ENCODE measurements at places on chromosomes 12 and 14.

DNA sequence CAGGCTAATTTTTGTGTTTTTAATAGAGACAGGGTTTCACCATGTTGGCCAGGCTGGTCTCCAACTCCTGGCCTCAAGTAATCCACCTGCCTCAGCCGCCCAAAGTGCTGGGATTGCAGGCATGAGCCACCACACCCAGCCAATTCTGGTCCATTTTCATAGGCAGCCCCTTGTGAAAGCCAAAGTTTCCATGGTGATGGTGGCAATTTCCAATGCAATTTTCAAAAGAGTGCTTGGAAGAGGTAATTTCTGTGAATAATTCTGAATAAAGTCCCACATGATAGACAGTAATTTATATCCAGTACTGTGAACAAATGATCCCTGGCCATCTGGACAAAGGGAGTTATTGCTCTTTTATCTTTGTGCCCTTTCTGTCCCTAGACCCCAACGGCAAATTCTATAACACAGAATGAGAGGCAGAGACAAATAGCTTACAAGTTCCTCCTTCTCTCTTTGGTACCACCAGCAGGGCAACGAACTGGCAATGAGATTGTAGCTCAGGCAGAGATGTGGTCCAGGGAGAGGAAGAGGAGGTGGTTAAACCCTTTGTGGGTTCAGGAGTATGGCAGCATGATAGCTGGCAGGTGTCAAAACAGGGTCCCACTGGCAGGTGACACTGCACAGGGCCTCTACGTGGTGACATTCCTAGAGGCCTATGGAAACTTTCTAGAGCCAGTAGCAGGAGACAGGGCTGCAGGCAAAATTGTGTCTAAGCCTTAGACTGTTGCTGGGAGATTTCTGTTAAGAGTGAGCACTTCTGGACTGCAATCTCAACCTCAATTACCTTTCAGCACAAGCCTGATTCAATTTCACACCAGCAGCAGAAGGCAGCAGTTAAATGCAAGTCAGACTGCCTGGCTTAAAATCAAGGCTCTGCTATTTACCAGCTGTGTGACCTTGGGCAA, 46.5 kb downstream of the NT5DC3 start:
- no peak for DNase-seq

GRCh38 chr14:76780875-76781647, 19.8 kb downstream of the VASH1 start:
- no peak for DNase-seq

DNA sequence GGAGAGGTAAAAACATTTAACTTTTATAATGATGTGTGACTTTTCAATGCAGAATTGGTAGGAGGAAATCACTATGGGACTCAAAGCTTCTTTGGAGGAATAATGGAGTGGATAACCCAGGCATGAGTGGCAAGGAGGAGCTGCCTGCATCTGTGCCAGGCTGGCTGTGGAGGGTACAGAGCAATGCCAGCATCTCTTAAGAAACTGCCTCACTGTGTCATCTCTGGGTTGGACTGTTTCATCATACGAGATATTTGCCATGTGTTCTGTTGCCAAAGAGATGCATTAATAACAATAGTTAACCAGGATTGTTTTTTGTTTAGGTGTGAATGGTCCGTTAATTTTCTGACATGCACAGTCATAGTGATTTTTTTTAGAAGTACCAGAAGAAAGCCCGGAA, 183.7 kb upstream of the NTF3 start:
- DNase-seq = no peak

- no peak for DNase-seq
Observed at GRCh38 chr14:48275301-48275700, 599.9 kb upstream of the MDGA2 start.

- no peak for DNase-seq
Observed at GRCh38 chr12:102526656-102527055, 46.3 kb upstream of the IGF1 start.

DNA sequence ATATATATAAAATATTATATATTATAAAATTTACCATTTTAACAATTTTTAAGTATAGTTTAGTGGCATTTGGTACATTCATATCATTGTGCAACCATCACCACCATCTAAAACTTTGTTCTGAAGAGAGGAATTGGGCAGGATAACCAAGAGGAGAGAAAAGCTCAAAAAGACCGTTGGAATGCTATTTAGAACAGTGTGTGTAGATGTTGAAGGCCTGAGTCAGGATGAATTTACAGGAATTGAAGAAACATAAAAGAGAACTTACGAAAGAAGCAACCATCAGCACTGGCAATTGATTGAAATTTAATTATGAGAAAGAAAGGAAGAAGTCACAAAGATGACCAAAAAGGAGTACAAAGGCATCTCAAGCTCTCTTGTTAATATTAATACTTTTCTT, 196.9 kb upstream of the PWP1 start:
- DNase-seq = no peak

DNA sequence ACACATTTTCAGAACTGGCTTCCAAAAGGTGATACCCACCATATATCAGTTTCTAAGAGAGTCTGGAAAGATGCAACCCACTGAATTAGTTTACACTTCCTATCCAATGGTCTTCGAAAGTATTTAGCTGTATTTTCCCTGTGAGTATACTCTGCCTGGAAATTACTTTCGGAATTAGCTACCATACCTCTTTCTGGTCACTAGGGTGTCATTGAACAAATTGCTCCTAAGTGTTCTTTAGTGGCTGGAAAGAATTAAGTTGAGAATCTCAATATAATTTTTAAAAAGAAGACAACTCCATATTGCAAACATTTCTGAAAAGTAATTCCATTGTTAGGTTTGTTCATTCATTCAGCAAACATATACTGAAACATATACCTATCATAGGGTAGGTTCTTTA, 283.1 kb upstream of the SSTR1 start:
- DNase-seq = no peak

- no peak for DNase-seq
Observed at GRCh38 chr12:12488823-12489550, 73.7 kb downstream of the DUSP16 start.

DNA sequence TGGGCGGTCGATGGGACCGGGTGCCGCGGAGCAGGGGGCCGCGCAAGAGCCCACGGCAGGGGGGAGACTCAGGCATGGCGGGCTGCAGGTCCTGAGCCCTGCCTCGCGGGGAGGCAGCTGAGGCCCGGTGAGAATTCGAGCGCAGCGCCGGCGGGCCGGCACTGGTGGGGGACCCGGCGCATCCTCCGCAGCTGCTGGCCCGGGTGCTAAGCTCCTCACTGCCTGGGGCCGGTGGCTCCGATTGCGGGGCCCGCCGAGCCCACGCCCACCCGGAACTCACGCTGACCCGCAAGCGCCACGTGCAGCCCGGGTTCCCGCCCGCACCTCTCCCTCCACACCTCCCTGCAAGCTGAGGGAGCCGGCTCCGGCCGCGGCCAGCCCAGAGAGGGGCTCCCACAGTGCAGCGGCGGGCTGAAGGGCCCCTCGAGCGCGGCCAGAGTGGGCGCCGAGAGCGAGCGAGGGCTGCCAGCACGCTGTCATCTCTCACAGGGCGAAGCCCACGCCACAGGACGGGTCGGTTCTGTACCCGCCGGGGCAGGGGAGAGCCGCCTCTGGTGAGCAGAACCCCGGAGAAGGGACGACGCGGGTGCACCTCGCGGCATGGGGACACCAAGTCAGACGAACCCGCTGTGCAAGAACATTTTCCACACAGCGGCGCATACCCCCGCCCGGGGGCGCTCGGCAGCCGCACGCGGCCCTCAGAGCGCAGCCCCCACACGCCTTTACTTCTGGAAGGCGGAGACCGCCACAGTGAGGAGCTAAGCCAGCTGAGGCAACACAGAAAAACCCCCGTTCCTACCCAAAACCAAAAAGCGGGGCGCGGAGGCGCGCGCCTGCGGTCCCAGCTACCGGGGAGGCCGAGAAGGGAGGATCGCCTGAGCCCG, 1.2 kb upstream of the SIVA1 start:
- no peak for DNase-seq

DNA sequence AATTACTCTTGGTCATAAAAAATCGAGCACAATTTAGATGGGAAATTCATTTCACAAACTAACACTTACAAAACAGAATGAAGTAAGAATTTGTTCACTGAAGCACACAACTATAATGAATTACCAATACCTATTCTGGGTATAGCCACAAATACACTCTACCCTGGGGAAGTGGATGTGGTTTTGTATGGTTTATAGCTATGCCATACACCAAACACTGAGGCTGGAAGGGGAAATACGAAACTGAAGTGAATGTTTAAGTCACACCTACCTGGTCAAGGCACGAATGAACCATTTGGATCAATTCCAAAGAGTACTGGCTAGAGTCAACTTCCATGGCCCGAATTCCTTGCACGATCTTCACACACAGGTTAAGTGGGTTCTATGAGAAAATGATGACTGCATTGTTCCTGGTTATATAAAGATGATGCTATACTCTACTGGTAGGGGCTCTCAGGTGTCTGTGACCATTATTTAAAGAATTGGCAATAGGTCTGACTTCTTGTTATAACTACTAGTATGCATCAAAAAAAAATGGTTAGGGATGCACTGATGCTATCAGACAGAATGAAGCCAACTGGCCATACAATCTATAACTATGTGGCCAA, 12.8 kb downstream of the NEK9 start:
- no peak for DNase-seq

DNA sequence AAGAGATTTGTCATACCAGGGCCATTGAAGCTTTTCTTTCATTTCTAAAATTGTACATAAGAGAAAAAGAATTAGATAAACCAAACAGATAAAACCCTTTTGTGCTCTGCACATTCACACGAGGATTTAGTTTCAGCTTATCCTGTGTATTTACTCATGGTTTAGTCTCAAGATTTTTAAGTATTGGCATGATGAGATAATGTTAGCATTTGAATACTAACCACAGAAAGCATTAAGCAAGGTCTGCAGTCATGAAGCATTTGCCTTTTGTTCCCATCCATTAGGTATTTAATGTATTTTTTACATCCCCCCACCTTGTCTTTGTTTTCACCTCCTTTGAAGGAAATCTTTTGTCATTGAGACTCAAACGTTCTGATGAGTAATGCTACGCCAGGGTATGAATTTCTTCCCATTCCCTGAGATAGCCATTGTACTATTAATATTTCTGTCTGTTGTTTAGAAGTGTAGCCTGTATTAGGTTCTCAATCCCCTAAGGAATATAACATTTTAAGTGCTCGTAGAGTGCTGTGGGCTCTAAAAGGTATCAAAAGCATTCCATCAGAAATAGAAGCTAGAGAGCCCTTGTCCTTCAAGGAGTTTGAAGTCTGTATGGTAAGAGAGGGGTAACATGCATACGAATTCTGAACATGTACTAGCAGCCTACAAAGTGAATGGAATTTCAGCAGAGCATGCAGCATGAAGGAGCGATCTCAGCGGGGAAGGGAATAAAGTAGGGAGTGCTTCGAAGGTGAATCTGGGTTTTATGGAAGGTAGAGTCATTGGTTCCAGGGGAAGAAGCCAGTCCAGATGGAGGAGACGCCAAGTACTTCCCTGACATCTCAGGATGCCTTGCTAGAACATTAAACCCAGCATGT, 22.3 kb downstream of the CRADD start:
- no peak for DNase-seq

GRCh38 chr12:93880853-93881522, 203.8 kb downstream of the CRADD start:
- no peak for DNase-seq

DNA sequence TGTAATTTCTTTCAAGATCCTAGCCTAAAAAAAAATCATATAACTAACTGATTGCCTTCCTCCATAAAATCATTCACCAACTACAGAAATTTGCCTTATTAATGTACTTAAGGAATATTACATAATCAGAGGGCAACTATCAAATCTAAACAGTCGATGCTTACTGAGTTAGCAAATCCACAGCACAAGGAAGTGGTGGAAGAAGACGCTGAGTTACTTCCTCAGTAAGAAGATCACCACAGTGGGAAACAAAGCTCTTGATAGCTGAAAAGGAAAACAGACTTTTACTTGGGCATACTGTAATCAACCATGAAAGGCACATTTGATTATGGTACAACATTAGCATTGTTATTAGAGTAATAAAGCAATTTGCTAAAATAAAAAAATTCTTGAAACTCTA, 48.7 kb downstream of the HEATR5A start:
- no peak for DNase-seq

DNA sequence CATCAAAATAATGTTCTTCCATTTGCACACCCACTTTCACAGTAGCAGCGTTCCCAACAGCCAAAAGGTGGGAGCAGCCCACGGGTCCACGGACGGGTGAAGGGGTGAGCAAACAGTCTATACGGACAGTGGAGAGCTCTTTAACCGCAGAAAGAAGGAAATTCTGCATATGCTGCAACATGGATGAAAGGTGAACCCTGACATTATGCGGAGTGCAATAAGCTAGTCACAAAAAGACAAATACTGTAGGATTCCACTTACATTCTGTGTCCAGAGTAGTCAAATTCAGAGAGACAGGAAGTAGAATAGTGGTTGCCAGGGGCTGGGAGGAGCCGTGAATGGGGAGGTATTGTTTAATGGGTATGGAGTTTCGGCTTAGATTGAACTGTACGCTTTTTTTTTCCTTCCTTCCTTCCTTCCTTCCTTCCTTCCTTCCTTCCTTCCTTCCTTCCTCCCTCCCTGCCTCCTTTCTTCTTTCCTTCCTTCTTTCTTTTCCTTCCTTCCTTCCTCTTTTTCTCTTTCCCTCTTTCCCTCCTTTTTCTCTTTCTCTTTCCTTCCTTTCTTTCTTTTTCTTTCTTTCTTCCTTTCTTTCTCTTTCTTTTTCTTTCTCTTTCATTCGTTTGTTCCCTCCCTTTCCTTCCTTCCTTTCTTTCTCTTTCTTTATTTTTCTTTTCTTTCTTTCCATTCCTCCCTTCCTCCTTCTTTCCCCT, 15.8 kb upstream of the ANKRD9 start:
- no peak for DNase-seq

GRCh38 chr12:57934819-57935218, 6.5 kb upstream of the ATP23 start:
- no peak for DNase-seq

All from stimulated activated CD8-positive, alpha-beta memory T cell treated with anti-CD3 and anti-CD28 coated beads, Interleukin-2, amount 100 ng/mL, for 1 hour (primary cell).